ENCODE measurements at places on chromosomes 7 and 10. TPM values are rescaled to one million over a fixed set of nuclear protein-coding genes. Genes with fewer than 3 reads are reported as not detected.

TET1 gene
- total RNA-seq = 5.2 TPM

NODAL gene
- total RNA-seq = not detected

PRF1 gene
- not detected for total RNA-seq

SCD gene
- 458 TPM for total RNA-seq

HTR5A gene
- not detected for total RNA-seq

PLCE1 gene
- 2.5 TPM for total RNA-seq

ABCB1 gene
- 1.5 TPM for total RNA-seq

SLC26A5 gene
- total RNA-seq = not detected

Measured in smooth muscle cell of the pulmonary artery (primary cell).